T-cell (primary cell): ENCODE measurements at places on chromosomes 2 and 18. TPM values are rescaled to one million over a fixed set of nuclear protein-coding genes. Genes with fewer than 3 reads are reported as not detected.

Gene VWC2L
- not detected for total RNA-seq

Gene OR6B2
- total RNA-seq, result not detected

Gene MPP4
- 0.13 TPM for total RNA-seq

Gene AKAIN1
- not detected for total RNA-seq

Gene VIT
- not detected for total RNA-seq

Gene GPBAR1
- 1.1 TPM for total RNA-seq

Gene ELOA2
- not detected for total RNA-seq

Gene SPIRE1
- total RNA-seq, result 2.9 TPM

Gene MERTK
- total RNA-seq, result 0.33 TPM

Gene NEU4
- not detected for total RNA-seq

Gene TRMT61B
- 17.0 TPM for total RNA-seq

Gene AQP12A
- total RNA-seq, result not detected

Gene PROC
- 0.76 TPM for total RNA-seq

Gene MBD5
- 81.9 TPM for total RNA-seq

Gene TANC1
- 0.26 TPM for total RNA-seq

Gene MFSD2B
- 0.19 TPM for total RNA-seq

Gene DQX1
- 0.33 TPM for total RNA-seq

Gene KCNF1
- total RNA-seq, result not detected

Gene CDH20
- total RNA-seq, result 0.09 TPM

Gene C2orf74
- total RNA-seq, result 18.8 TPM

Gene FAP
- total RNA-seq, result not detected

Gene KIF1A
- 0.43 TPM for total RNA-seq

Gene ANKRD30B
- not detected for total RNA-seq

Gene BMP10
- not detected for total RNA-seq

Gene CD226
- 74.9 TPM for total RNA-seq

Gene CPO
- not detected for total RNA-seq

Gene DLX1
- total RNA-seq, result not detected

Gene IL1R1
- 2.2 TPM for total RNA-seq

Gene CHRNG
- not detected for total RNA-seq

Gene NXPH2
- not detected for total RNA-seq

Gene NDC80
- 3.3 TPM for total RNA-seq

Gene LYPD1
- not detected for total RNA-seq

Gene ARHGAP15
- 221 TPM for total RNA-seq

Gene ZNF396
- total RNA-seq, result 0.73 TPM

Gene LANCL1
- 30.1 TPM for total RNA-seq

Gene MALL
- total RNA-seq, result 0.53 TPM

Gene NEB
- total RNA-seq, result 0.92 TPM

Gene RAB11FIP5
- 14.8 TPM for total RNA-seq

Gene CERKL
- total RNA-seq, result not detected

Gene ANKAR
- total RNA-seq, result 12.6 TPM

Gene AOX1
- total RNA-seq, result not detected

Gene GPN1
- total RNA-seq, result 27.0 TPM

Gene ASB18
- not detected for total RNA-seq

Gene MC4R
- not detected for total RNA-seq

Gene ZSWIM2
- total RNA-seq, result not detected

Gene TOGARAM2
- total RNA-seq, result 4.3 TPM

Gene HDLBP
- total RNA-seq, result 139 TPM

Gene MAP3K19
- total RNA-seq, result not detected

Gene SGO2
- total RNA-seq, result 1.2 TPM

Gene IGFBP2
- 0.46 TPM for total RNA-seq
